ENCODE measurements at places on chromosomes 16 and 17.

DNA sequence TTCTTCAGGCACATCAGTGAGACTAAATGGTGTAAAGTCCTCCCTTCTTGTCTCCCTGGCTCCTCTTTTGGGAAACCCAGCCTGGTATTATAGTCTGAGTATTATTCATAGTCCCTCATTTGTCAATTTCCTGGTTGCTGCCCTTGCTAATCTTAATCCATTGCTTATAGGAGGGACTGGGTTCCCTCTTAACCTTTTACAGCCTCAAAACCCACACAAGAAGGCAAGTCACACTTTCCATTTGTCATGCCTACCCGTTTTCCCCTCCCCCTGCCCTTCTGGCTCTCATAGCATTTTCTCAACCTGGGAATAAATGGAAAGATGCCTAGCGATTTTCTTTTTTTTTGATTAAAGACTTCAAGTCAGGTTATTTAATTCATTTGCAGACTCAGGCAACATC is 124.8 kb downstream of the MAP2K6 start:
- DNase-seq = no peak

- DNase-seq = no peak
Observed at GRCh38 chr17:72425133-72425793, 304.4 kb downstream of the SOX9 start.

DNA sequence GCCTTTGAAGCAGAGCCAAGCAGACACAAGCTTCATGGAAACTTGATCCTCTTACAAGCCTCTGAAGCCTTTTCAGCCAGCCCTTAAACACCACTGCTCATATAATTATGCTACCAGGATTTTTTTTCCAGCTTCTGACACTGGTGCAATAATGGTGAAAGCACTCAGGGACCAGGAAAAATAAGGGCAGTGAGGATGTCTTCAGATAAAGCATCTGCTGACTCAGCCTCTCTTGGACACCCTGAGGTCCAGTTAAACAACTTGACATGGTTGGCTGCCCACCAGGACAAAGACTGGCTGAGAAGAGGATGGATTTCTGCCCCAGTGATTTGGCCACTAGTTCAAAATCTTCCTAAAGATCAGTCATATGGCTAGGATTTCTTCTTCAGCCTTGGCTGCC is 124.2 kb upstream of the N4BP1 start:
- no peak for DNase-seq

DNA sequence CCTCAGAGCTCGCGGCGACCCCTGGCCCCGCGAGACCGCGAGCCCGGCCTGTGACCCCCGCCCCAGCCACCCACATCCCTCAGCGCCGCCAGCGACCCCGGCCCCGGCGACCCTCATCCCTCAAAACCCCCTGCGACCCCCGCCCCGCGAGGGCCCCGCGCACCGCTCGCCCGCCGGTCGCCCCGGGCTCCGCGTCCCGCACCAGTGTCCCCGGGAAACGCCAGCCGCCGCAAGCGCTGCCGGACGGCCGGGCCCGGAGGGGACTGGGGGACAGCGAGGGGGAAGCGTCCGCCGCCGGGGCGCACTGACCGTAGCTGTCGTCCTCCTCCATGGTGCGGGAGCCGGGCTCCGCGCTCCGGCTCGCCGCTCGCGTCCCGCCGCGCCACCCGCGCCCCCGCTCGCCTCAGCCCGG is at the start of gene CYTH1:
CYTH1 (minus strand) TSS at position 381 of the 412 bp plus-strand sequence; CDS start at position 331, 50 bp downstream.
- DNase-seq = no peak
